ENCODE measurements at places on chromosomes 11 and 22. TPM values are rescaled to one million over a fixed set of nuclear protein-coding genes. Genes with fewer than 3 reads are reported as not detected.

GRCh38 chr11:111059726-111060125 is 185.8 kb upstream of the POU2AF2 start:
- H3K36me3 ChIP-seq = no peaks in the 10 kb centered on the region
- H3K27ac ChIP-seq = no peak overlapping the region
- H3K27me3 ChIP-seq = no peaks in the 10 kb centered on the region
- H3K4me3 ChIP-seq = no peak overlapping the region

DNA sequence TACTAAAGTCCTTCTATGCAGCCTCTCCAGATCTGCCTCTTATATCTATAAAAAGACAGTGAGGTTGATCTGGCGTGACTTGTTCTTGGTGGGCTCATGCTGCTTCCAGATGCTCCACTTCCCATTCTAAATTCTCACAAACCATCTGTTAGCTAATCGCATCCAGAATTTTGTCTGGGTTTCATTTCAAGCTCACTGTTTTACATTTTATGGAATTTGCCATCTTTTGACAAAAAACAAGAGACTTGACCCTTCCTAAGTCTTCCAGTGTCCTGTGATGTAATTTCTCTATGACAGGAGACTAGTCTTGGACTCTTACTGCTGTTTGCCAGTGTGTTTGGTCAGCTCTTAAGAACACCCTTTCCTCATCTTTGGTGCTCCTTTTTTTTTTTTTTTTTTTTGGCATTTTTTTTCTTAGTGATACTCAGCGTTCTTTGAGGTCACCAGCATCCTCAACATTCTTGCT is 23.0 kb downstream of the CRKL start:
- no peak for DNase-seq
- no peaks in the 10 kb centered on the region for H3K36me3 ChIP-seq
- H3K27me3 ChIP-seq = no peaks in the 10 kb centered on the region
- no peak overlapping the region for H3K4me3 ChIP-seq

- peaks cover 61% of the 10 kb centered on the region for H3K27me3 ChIP-seq
- H3K4me1 ChIP-seq = peaks cover 3% of the 10 kb centered on the region
- H3K4me3 ChIP-seq = no peak overlapping the region
- H3K27ac ChIP-seq = no peak overlapping the region
- no peaks in the 10 kb centered on the region for H3K36me3 ChIP-seq
Measured at GRCh38 chr11:33899400-33900037, 7.6 kb upstream of the LMO2 start.

- DNase-seq = no peak
- no peak overlapping the region for H3K4me3 ChIP-seq
- no peak overlapping the region for H3K27ac ChIP-seq
- peaks cover 22% of the 10 kb centered on the region for H3K27me3 ChIP-seq
- peaks cover 47% of the 10 kb centered on the region for H3K4me1 ChIP-seq
- H3K36me3 ChIP-seq = peaks cover 5% of the 10 kb centered on the region
Measured at GRCh38 chr11:45085646-45086501, 60.6 kb upstream of the PRDM11 start.

GRCh38 chr22:36595154-36595553 is 66.2 kb upstream of the EIF3D start:
- H3K36me3 ChIP-seq = no peaks in the 10 kb centered on the region
- H3K27ac ChIP-seq = no peak overlapping the region
- no peak for DNase-seq
- peaks cover 47% of the 10 kb centered on the region for H3K27me3 ChIP-seq
- peaks cover 5% of the 10 kb centered on the region for H3K4me1 ChIP-seq

DNA sequence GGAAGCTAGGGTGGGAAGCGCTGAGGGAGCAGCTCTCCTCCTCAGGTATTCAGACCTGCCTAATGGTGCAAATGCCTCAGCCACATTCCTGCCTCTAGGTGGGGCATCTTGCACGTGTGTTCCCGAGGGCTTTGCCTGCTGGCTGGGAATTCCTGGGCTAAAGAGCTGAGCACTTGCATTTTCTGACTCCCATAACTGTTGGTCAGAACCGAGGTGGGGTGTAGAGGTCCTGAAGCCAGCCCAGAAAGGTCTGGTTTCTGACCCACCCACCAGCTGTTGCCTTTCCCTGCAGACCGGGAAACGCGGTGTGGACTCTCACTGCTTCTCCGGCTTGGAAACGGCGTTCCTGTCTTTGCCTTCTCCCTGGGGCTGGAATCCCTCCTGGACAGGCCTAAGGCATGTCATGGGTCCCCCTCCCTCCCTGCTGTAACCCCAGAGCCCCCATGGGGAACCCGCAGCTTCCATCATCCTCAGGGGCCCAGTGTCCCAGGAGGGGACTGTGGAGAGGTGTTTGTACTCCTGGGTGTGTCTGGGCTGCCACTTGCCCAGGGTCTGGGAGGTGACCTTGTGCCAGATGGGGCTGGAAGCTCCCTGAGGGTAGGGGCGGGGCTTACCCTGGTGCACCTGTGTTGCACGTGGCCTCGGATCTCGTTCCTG is 24.0 kb upstream of the SMIM38 start:
- H3K27ac ChIP-seq = no peak overlapping the region
- DNase-seq = no peak
- no peaks in the 10 kb centered on the region for H3K36me3 ChIP-seq
- H3K27me3 ChIP-seq = no peaks in the 10 kb centered on the region

DNA sequence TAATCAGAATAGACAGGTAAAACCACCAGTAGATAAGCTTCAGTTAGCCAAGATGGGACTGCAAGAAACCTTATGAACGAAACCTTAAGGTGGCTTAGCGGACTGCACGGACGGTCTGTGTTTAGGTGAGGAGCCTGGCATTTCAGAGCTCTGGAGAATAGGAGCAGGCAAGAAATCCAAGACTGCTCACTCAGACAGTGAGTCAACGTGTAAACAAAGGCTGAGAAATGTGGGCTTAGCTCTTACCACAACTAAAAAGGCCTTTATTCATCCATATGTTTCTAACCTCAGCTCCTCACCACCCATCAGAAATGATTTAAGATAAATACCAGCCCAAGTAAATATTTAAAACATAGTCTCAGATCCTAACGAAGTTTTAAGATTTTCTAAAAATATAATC is 657.7 kb downstream of the OPCML start:
- no peaks in the 10 kb centered on the region for H3K4me1 ChIP-seq
- DNase-seq = no peak
- no peak overlapping the region for H3K27ac ChIP-seq
- H3K36me3 ChIP-seq = no peaks in the 10 kb centered on the region

- peaks cover 21% of the 10 kb centered on the region for H3K4me1 ChIP-seq
- H3K27ac ChIP-seq = peak overlapping the region; percentile 70
- H3K36me3 ChIP-seq = no peaks in the 10 kb centered on the region
- DNase-seq = no peak
- H3K27me3 ChIP-seq = no peaks in the 10 kb centered on the region
Measured at GRCh38 chr11:73384125-73384441, 7.9 kb downstream of the RELT start.

GRCh38 chr11:47969401-47969800 is 11.0 kb upstream of the PTPRJ start:
- H3K27me3 ChIP-seq = no peaks in the 10 kb centered on the region
- no peak overlapping the region for H3K27ac ChIP-seq
- no peak for DNase-seq
- H3K36me3 ChIP-seq = no peaks in the 10 kb centered on the region
- H3K4me1 ChIP-seq = peaks cover 3% of the 10 kb centered on the region

- H3K4me1 ChIP-seq = peaks cover 14% of the 10 kb centered on the region
- H3K27me3 ChIP-seq = no peaks in the 10 kb centered on the region
- no peak overlapping the region for H3K4me3 ChIP-seq
- no peak for DNase-seq
- H3K27ac ChIP-seq = no peak overlapping the region
Measured at GRCh38 chr11:129959687-129960086, 42.9 kb downstream of the PRDM10 start.

- H3K36me3 ChIP-seq = no peaks in the 10 kb centered on the region
- H3K4me1 ChIP-seq = peaks cover 86% of the 10 kb centered on the region
- H3K4me3 ChIP-seq = peak overlapping the region; percentile 85
- no peak for DNase-seq
- H3K27ac ChIP-seq = peak overlapping the region; percentile 95
Measured at GRCh38 chr11:128625326-128625725, 38.0 kb upstream of the ETS1 start.

Gene CBLIF
- total RNA-seq = not detected

Gene NCF4
- total RNA-seq = 53.1 TPM

Gene SLC5A1
- not detected for total RNA-seq

Gene USP28
- 67.3 TPM for total RNA-seq

Gene MYBPC3
- total RNA-seq = not detected

Gene APOL4
- 1.5 TPM for total RNA-seq

Measured in natural killer cell treated with Interleukin-12 subunit alpha and Interleukin-12 subunit beta and Interleukin-15 and Interleukin-18, amount 100 ng/mL, for 72 hours (primary cell).